Right hindlimb (tissue), 1 donor: ENCODE measurements at places on chromosomes 16 and 17.

- DNase-seq = no peak
These were observed 28.1 kb downstream of the SERPINF1 start for GRCh38 chr17:1789936-1790335.

GRCh38 chr16:27721531-27722181 lies 171.7 kb downstream of the KATNIP start:
- peak; percentile 83 for DNase-seq

DNA sequence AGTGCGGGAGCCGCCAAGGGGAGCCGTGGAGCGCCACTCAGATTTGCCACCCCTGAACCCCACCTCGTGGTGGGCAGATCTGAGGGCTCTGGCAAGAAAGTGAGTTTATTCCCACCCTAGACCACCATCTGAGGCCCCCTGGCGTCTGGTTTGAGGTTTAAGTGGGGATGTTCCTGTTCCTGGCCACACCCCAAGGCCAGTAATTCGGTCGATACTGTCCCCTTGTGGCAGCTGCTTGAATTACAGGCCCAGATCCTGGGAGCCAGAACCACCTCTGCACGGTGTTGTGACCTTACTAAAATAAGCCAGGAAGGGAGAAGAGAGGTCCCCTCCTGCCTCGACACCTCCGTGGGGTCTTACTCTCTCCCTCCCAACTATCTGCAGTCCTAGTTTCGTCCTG lies 3.3 kb upstream of the LAT start:
- no peak for DNase-seq

GRCh38 chr16:85530370-85530739 lies 82.8 kb upstream of the GSE1 start:
- no peak for DNase-seq

DNA sequence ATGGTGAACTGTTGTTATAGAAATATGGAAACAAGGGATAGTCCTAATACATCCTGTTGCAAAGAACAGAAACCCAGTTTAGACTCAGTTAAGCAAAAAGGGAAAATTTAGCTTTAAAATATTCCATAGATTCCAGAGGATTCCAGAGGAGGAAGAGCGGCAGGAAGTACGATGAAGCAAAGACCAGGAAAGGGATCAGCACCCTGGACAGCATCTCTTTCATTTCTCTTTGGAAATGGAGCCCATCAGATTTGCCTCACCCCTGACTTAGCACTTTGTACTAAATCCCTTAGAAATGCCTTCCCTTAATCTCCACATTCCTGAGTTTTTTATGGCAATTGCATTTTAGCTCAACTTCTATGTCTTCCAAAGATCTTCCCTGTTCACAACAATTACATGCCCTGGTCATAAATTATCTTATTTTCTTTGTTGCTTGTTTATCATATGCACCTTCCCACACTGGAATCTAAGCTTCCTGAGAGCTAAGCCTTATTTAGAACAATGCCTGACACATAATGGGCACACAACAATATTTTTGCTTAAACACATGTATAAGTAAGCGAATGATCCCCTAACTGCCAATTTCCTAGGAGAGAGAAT lies 150.0 kb upstream of the RBFOX1 start:
- no peak for DNase-seq
